ENCODE measurements at places on chromosomes 4 and X.

DNA sequence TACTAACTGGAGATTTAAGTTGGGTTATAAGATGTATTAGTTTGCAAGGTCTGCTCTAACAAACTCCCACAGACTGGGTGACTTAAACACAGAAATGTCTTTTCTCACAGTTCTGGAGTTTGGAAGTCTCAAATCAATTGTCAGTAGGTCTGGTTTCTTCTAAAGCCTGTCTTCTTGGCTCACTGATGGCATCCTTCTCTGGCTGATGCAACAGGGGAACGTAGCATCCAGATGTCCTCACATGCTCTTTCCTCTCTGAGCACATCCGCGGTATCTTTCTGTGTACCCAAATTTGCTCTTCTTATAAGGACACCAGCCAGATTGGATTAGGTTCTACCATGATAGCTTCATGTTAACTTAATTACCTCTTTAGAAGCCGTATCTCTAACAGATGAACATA is 63.2 kb upstream of the BMP3 start:
- no peak for DNase-seq

DNA sequence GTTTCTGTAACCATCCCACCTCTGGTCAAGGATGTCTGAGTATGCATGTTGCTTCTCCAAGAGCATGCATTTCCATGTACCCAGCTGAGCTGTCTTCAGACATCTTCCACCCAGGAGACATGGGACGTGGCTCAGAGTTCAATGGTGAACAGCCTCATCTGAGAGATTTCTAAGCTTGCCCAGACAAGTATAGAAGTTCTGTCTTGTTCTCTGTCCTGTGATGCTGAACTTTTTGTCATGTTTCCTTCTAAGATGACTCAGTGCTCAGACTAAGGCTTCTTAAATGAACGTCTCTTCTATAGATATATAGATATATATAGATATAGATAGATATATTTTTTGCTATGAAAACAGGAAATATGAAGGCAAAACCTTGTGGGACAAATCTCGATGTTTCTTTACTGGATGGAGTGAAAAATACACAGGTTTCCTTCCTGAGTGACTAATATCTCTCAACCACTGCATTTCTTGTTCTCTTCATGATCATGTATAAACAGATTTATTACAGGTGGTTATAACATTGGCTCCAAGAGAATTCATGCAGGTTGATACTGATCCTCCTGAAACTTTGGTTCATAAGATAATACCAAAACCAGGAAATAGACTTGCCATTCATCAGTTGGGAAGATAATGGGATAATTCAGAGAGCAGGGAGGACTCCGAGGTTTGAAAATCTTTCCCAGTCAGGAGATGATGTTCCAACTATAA is 168.2 kb downstream of the ZNF518B start:
- DNase-seq: no peak

- DNase-seq: no peak
Observed at GRCh38 chrX:40392599-40392998, 188.2 kb upstream of the ATP6AP2 start.

DNA sequence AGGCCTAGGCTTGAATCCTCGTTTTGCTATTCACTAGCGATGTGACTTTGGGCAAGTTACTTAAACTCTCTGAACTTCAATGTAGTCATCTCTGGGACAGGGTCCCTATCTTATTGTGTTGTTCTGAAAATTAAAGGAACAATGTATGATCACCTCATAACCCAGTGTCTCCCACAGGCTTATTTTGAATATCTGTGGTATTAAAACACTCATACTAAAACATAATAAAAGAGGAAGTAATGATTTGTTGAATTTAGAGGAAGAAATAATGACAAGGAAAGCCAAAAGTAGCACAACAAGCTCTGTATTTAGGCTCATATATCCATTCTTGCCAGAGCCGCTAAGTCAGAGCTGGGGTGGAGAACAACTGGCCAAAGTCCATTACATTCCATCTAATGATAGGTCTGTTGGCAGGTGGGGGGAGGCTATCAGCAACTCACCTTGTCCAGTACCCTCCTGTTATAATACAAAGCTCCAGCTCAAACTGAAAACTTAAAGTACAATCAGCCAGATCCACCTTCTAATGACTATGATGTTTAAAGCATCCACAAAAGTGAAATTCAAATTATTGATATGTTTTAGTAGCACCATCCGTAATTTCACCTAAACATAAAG is 64.5 kb upstream of the LSM6 start:
- no peak for DNase-seq

DNA sequence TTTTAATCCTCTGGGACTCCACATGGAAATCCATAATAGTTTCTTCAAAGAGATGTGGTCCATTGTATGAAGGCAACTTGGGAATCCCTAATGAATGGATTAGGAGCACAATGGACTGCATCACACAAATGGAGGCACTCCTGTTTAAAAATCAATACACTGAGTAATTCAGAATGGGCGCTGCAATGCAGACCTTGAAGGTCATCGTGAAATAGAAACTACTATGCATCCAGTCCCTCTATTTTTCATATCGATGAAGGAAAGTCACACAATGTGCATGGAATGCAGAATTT is 98.8 kb upstream of the EGFL6 start:
- no peak for DNase-seq

DNA sequence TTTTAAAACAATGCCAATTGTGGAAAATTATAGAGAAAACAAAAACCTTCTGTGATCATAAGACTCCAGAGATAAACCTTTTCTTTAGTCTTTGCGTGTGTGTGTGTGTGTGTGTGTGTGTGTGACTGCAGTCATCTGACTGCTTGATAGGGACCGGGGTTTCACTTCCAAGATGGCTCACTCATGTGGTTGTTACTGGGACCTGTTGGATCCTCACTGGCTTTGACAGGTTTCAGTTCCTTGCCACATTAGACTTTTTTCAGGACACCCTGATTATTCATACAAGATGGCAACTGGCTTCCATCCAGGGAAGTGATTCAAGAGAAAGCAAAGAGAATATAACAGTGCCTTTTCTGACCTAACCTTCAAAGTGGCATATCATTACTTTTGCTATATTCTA is 21.9 kb upstream of the MAD2L1 start:
- DNase-seq: no peak

GRCh38 chrX:114581528-114582263 is 2.2 kb upstream of the HTR2C start:
- DNase-seq: peak; percentile 33

DNA sequence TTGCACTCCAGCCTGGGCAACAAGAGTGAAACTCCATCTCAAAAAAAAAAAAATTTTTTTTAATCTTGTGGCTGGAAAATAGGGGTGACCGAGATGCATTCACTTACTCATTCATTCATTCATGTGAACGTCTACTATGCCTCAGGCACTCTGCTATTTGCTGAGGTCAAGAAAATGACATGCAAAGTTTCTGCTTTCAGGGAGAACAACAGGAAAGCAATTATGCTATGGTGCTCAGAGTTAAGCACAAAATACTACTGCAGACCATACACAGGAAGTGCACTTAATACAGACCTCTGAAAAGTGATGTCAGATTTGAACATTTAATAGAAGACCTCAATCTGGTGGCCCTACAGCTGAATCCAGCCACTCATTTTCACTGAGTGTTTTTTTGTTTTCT is 59.6 kb upstream of the DUSP21 start:
- DNase-seq: no peak

DNA sequence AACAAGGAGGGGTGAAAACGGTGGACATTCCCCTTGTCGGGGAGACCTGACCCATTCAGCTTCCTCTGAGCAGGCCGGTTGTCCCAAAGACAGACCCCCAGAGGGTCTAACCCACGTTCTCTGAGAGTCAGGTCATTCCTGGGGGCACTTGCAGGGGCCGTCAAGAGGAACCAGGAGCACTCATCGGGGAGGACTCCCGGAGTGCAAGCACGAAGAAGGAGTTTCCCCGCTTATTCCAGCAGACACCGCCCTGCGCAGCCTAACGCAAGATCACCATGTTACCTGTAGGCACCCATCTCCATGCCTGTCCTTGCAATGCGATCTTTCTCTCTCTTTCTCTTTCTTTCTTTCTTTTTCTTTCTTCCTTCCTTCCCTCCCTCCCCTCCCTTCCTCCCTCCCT is 154.2 kb downstream of the SHOX start:
- DNase-seq: no peak

DNA sequence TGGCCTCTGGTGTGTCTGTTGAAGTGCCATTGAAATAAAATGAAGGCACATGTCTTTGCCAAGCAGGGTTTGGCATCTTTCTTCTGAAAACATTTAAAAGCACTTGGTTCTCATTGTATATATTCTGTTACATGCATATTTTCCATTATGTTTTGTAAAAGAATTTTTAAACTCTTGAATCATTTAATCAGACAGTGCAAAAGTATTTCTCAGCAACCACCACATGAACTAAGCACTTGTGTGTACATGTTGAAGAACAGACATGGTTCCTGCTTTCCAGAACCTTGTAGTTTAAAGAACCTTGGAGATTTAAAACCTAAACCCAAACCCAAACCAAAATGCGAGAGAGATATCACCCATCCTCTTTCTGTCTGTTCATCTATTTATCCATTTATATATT is 220.3 kb upstream of the GIMD1 start:
- no peak for DNase-seq

DNA sequence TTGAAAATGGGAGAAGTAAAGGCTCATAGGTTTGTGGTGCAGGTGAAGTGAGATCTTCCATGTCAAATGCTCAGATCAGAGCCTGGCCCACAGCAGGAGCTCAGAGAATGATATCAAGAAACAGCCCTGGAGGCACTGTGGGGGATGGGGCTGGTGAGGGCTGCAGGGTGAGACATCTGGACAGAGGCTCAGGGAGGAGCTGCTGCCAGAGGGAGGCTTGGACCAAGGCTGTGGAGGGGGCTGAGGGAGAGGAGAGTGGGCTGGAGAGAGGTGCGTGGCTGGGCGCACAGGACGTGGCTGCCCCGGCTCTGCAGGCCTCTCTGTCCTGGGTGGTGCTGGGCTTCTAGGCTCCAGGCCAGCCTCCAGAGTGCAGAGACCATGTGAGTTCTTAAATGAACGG is 5.6 kb downstream of the SORCS2 start:
- DNase-seq: no peak

GRCh38 chrX:135707880-135708279 is 5.6 kb upstream of the CT45A1 start:
- no peak for DNase-seq

- DNase-seq: no peak
Observed at GRCh38 chrX:31258166-31258565, 186.3 kb upstream of the FTHL17 start.

- peak; percentile 28 for DNase-seq
Observed at GRCh38 chr4:138400543-138400942, 158.4 kb upstream of the SLC7A11 start.

GRCh38 chrX:133970076-133970475 is 15.3 kb downstream of the GPC3 start:
- no peak for DNase-seq

DNA sequence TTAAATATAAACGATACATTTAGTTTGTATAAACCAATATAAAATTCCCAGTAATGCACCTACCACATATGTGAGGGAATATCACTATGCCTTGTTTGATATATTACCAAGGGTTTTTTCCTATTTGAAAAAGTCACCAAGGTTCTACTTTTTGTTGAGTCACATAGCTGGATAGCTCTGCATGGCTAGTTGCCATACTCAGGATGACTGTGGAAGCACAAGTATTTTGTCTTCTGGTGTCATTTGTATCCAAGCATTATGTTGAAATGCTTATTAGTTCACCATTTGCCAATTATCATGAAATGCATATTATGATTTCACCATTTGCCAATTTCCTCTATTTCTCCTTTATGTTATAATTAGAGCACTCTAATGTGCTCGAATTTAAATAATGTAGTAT is 162.7 kb upstream of the TTC29 start:
- no peak for DNase-seq

DNA sequence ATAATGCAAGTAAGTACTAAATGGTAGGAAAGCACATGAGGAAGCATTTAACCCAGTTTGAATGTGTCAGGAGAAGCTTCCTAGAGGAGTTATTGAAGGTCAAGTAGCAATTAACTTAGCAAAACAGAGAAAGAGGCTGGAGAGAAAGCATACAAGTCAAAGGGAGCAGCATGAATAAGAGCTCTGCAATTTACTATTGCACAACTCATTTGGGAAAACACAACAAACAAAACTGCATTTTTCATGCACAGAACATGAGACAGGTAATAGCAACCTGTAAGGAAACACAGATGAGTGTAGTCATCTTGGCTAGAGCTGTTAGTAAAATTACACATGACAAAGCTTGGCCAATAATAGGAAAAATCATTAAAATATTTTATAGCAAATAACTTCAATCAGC is 538.1 kb downstream of the PPP4R3C start:
- no peak for DNase-seq

DNA sequence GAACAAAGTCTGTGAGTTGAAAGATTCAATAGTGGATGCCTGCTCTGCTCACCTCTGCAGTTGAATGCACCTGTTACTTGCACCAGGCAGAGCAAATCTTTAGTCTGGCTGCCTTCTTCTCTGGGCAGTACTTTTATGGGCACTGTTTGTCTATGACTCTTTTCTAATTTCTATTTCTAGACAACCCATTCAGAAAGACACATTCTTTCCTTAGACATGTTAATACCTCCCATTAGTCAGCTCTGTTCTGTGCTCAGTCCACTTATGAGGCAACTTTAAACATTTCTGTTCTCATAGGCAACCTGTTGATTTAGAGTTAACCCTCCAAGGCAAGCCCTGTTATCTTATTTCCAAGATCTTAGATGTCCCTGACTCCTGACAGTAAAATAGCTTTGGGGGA is 108.9 kb downstream of the SYNPO2 start:
- DNase-seq: no peak

DNA sequence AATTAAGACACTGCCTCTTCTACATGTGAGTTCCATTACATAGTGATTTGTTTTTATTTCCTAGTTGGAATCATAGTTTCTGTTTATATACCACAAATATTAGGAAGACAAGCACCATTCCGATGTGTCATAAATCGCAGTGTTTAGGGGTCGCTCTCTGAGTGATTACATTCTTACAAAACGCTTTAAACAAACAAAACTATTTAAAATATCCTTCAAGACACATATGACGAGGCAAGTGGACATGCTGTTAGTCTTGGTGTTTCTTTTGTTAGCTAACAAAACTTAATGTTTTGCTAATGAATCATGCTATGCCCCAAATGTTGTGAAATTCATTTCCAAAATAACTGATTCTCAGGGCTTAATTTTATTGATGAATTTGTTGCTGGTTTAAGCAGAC is 1219.3 kb upstream of the PRKX start:
- no peak for DNase-seq

- peak; percentile 72 for DNase-seq
Observed at GRCh38 chr4:1171311-1172227, 814 bp downstream of the SPON2 start.

- no peak for DNase-seq
Observed at GRCh38 chrX:48579259-48579658, 5.0 kb downstream of the RBM3 start.

- DNase-seq: no peak
Observed at GRCh38 chr4:153207567-153207966, 3.3 kb downstream of the TRIM2 start.

DNA sequence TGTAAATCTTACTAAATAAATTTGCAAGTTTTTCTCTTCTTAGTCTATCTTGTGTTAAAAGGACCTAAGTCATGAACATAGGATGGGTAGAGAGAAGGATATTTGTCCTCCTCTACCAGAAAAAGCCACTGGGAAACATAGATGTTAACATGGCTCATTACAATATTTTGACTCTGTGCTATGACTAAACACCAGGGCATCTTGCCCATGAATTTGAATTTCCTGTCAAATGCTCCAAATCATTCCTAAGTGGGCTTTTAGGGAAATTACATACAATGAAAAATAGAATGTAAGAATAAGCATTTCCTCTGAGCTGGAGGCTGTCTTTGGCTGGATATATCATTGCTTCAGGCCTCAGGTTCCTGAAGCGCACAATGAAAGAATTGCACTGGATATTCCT is 39.1 kb downstream of the ANOS1 start:
- DNase-seq: no peak

GRCh38 chr4:40962551-40963180 is 212.9 kb downstream of the NSUN7 start:
- peak; percentile 84 for DNase-seq

Measured in brain (organoid and tissue), 16 donors.